ENCODE measurements at places on chromosomes 1 and 21.

DNA sequence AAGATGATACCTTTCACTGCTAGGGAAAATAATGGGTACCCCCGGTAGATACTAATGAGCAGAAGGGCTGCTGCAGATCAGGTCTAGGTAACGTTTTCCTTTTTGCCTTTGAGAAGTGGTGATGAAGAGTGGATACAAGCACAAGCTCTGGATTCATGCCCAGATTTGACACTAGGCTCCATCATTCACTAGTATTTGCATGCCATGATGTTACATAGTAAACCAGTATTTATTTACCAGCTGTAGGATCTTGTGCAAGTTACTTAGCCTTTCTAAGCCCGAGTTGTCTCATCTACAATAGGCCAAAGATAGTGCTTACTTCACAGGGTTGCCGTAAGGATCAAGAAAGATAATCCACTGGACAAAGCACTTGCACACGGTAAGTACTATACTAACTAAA is 14.2 kb downstream of the PTPN14 start:
- peak; percentile 70 for DNase-seq

DNA sequence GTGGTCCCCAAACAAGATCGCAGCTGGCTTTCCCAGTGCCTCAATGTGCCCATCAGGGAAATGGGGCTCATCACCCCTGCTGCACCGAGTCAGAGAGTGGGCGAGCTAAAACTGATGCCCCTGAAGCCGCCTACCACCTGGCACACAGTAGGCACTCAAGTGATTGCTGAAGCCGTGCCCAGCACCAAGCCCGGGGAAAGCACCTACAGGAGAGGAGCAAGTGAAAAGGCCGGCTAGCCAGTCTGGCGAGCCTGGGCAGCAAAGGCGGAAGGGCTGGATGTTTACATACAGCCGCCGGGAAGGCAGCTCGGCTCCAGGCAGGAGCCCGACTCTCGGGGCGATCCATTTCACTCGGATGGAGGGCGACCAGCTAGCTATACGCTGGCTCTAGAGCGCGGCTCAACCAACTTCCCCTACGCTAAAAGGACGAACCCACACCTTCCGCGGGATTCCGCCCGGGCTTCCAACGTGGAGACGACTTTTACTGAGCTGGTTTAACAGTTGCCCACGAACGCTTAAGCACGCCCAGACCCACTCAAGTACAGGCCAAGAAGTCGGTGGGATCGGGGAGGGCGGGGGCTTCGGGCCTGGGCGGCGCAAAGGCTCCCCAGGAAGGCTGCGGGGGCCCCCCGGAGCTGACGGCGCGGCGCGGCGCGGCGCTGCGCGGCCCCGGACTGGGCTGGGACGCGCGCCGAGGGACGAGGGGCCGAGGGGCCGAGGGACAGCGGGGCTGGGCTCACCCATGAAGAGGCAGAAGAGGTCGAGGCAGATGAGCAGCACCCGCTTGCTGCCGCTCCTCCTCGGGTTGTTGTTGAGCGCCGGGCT is 1.0 kb downstream of the PLPP3 start:
- DNase-seq = no peak

DNA sequence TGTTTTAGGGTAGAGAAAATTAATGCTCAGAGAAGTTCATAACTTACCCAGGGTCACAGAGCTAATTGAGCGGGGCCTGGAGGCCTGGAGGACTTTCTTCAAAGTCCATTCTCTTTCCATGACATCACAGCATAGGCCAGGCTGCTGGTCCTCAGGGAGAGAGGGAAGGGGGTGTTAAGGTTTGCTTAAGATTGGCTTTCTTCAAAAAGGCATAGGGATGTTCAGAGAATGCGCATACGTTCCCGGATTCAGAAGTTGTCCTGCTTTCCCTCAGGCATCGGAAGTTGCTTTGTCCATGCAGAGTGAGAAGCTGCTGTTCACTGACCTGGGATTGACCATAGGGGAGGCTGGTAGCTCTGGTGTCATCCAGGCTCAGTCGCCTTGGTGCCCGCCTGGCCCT is 25.0 kb downstream of the RASSF5 start:
- DNase-seq = no peak

DNA sequence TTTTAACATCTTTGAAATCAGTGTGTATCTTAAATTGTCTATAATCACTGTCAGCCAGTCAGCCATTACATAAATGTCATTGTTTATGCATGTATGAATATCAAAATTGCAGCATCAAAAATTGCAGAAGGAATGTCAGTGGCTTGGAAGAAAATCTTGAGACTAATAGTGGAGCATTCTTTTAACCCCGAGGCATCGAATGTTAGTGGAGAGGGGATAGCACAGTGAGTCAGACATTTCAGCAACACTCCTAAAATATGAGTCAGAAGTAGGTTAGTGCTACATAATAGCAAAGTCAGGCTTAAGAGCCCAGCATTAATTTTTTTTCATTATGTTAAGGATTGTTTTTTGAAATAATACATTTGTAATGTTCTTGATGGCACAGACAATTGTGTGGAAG is 45.5 kb downstream of the SNRPE start:
- DNase-seq = no peak

DNA sequence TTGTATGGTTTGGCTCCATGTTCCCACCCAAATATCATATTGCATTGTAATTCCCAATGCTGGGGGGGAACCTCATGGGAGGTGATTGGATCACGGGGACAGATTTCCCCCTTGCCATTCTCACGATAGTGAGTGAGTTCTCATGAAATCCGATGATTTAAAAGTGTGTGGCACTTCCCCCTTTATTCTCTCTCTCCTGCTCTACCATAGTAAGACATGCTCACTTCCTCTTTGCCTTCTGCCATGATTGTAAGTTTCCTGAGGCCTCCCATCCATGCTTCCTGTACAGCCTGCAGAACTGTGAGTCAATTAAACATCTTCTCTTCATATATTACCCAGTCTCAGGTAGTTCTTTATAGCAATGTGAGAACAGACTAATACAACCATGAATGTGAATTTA is 211.6 kb upstream of the NR5A2 start:
- DNase-seq = no peak

DNA sequence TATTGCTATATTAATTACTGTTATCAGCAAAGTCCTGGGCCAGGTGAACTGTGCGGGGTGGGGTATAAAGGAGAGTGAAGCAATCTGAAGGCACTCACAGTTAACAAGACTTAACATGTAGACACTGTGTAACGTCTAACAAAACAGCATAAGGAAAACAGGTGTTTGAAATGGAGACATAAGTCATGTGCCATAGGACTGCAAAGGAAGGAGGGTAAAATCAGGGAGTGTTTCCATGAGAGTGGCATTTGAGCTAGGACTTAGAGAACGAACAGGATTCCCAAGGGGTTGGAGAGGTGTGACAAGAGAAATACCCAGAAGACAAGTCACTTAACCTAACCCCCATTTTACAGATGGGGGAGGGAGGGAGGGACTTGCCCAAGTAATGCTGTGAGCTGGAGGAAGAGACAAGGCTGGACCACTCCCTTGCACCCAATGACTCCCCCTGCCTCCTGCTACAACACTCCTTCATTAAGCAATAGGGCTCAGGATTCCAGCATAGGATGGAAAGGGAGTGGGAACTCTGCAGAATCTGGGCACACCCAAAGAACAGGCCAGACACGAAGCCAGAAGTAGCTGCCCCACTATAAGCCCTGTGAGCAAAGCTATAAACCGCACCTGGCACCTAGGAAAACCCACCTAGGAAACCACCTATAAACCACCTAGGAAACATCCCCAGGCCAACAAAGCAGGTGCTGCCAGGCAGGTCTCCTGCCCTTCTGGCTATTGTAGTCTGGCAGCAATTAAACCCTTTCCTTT is 6.6 kb downstream of the PEF1 start:
- no peak for DNase-seq

- DNase-seq = no peak
Observed at GRCh38 chr1:246128494-246129069, 378.5 kb downstream of the SMYD3 start.

- no peak for DNase-seq
Observed at GRCh38 chr1:38051079-38051543, 4.5 kb upstream of the POU3F1 start.

DNA sequence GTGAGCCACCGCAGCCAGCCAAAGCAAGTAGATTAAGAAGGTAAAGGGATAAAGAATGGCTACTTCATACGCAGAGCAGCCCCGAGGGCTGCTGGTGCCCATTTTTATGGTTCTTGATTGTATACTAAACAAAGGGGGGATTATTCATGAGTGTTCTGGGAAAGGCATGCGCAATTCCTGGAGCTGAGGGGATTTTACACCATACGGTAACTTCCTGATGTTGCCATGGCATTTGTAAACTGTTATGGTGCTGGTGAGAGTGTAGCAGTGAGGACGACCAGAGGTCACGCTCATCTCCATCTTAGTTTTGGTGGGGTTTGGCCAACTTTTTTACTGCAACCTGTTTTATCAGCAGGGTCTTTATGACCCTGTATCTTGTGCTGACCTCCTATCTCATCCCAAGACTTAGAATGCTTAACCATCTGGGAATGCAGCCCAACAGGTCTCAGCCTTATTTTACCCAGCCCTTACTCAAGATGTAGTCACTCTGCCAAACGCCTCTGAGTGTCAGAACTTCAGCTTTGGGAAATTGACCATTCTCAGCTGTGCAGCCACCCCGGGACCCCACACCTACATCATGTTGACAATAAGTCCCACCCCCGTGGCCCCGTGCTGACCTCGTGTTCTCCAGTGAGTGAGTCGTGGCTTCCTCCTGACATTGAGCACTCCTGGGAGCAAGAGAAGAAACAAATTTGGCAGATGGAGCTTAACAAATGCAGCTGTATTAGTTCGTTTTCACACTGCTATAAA is 149.4 kb upstream of the COL6A1 start:
- no peak for DNase-seq

DNA sequence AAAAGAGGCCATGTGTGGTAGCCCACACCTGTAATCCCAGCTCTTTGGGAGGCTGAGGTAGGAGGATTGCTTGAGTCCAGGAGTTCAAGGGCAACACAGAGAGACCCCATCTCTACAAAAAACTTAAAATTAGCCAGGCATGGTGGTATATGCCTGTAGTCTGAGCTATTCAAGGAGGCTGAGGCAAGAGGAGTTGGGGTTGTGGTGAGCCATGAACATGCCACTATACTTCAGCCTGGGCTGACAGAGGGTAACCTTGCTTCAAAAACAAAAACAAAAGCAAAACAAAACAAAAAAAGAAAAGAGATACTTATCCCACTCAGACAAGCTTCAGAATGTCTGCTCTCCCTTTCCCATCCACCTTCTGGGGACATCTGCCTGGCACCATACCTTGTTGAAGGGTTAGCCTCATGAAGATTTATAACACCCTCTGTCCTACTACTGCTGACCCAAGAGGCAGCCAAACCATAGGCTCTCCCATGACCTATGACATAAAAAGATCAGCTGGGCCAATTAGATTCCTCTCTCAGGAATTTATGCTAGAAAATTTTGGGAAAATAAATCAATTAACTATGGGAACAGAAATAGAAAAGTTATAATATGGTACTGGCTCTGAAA is 13.2 kb downstream of the TMCO1 start:
- no peak for DNase-seq

DNA sequence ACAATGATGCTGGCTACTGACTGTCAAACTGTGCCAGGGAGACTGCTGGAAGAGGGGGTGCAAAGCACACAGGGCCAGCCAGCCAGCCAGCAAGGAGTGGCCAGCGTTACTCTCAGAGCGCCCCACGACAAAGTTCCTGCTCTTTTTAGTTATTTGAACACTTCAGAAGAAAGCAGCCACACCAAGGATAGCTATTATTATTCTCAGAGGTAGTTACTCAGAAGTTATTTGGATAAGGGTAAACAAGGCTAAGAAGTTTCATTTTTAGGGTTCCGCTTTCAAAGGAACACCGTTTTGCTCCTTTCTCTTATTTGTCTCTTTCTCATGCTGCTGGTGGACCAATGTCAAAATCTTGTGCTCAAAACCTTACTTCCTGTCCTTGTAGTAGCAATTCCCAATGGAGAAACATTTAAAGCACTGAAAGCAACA is 59.9 kb downstream of the VANGL2 start:
- no peak for DNase-seq

GRCh38 chr21:21612466-21612865 is 614.3 kb downstream of the NCAM2 start:
- peak; percentile 20 for DNase-seq

DNA sequence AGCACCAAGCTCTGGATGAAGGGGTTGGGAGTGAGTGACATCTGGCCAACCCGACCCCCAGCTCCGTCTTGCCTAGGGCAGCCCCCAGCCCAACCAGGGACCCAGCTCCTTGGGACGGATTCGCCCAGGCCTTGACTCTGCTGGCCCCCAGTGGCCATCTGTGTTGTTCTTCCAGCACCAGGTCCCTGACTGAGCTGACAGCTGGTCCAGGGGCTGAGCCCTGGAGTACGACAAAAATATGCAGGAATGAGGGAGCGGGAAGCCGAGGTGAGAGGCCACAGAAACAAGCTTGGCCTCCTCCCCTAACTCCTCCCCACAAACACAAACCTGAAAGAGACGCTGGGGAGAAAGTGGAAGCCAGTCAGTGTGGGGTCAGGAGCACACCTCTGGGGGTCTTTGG is 55.0 kb upstream of the PAX7 start:
- peak; percentile 8 for DNase-seq

- no peak for DNase-seq
Observed at GRCh38 chr1:224343679-224344078, 13.0 kb upstream of the CNIH4 start.

DNA sequence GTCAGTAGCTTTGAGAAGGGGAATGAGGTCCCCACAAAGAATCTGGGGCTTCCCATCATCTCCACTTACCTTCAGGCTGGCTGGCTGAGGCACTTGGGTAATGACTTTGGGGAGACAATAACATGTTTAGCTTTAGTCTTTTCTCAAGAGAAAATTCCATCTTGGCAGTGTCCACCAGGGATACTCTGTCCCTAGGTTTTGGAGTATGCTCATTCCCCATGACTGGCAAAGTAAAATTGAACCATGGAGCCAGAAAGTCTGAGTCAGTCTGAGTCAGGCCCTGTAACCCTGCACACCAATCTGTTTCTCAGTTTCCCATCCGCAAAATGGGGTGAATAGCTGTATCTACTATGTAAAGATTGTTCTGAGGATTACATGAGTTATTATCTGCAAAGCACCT is 28.2 kb downstream of the RUNX1 start:
- DNase-seq = no peak

DNA sequence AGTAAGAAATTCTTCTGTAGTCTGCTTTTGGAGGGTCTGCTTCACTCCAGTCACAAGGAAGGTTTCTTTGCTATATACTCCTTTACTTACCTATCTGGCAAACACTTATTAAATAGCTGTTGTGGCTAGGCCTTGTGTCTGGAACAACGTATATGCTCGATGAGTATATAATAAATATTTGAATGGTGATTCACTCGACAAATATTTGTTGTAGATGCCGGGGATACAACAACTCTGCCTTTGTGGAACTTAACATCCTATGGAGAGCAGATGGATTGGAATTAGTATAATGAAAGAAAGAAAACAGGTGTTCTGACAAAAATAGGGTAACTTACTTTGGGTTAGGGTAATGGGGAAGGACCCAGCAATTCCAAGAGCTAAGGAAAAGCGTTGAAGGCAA is 31.1 kb downstream of the KPNA6 start:
- no peak for DNase-seq

Measured in NCI-H446 treated with DMSO at 0.1 percent for 48 hours (cell line).